CD4-positive, alpha-beta T cell (primary cell): ENCODE measurements at places on chromosomes 4 and X. TPM values are rescaled to one million over a fixed set of nuclear protein-coding genes. Genes with fewer than 3 reads are reported as not detected.

DNA sequence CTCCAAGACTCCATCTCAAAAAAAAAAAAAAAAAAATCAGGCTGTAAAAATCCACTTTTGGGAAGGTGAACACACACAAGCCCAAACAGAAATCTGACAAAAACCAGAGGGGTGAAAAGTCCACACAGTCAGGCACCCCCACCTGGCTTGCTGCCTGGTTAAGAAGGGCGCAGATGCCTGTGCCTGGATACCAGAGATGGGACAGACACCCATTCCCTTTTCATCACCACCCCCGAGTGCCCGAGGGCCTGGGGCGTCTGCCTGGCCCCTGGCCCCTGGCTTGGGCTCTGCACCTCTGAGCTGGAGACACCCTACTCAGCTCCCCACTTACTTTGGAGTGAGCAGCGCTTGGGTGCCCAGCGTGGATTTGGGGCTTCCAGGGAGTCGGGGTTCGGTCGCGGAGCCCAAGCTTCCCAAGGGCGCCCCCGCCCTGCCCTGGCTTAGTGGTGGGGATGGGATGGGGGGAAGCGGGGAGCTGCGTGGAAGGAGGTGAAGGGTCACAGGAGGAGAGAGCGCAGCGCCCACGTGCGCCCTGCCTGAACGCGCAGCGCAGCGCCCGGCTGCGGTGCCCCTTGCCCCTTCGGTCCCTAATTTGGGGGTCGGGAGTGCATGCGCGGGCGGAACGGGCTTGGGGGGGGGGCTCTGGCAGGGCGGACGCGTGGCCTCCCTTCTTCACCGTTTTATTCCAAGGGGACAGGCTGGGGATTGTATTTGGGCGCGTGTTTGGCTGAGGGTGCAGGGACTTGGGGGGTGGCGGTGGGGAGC lies 11.3 kb downstream of the SHOX start:
- no peaks in the 10 kb centered on the region for H3K4me1 ChIP-seq
- H3K27ac ChIP-seq: no peak overlapping the region
- no peak overlapping the region for H3K4me3 ChIP-seq
- H3K36me3 ChIP-seq: no peaks in the 10 kb centered on the region
- DNase-seq: no peak

The NWD2 gene
- not detected for total RNA-seq

The AKAP4 gene
- total RNA-seq: not detected

- no peaks in the 10 kb centered on the region for H3K27me3 ChIP-seq
- no peak overlapping the region for H3K4me3 ChIP-seq
- no peak overlapping the region for H3K27ac ChIP-seq
- no peaks in the 10 kb centered on the region for H3K4me1 ChIP-seq
- DNase-seq: no peak
Observed at GRCh38 chr4:145545538-145546174, 64.0 kb downstream of the SMAD1 start.

DNA sequence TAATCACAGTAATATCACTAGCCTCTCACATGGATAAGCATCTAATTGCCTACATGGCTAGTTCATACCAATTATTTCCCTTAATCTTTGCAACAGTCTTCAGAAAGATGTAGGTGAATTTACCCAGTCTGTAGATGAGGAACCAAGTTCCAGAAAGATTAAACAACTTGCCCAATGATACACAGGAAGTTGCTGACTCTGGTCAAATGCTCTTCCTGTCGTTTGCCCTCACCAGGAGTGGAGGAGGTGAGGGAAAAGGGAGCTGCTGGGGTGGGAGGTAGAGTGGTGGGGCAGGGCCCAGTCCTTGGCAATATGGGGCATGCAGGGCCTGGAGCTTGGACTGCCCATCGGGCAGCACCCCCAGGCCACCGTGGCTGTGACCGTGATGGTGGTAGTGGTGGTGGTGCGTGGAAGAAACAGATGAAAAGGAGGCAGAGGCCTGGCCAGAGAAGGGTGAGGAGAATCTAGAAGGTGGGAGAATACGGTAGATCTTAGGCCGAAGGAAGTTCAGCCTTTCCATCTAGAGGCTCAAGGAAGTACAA lies 2.3 kb upstream of the KDM5C start:
- H3K27ac ChIP-seq: no peak overlapping the region
- no peak for DNase-seq
- no peaks in the 10 kb centered on the region for H3K27me3 ChIP-seq
- H3K4me1 ChIP-seq: peaks cover 21% of the 10 kb centered on the region
- H3K4me3 ChIP-seq: no peak overlapping the region
- no peaks in the 10 kb centered on the region for H3K36me3 ChIP-seq

GRCh38 chr4:85826060-85826678 lies 351.2 kb downstream of the ARHGAP24 start:
- H3K4me1 ChIP-seq: no peaks in the 10 kb centered on the region
- no peaks in the 10 kb centered on the region for H3K27me3 ChIP-seq
- H3K36me3 ChIP-seq: no peaks in the 10 kb centered on the region
- DNase-seq: no peak

DNA sequence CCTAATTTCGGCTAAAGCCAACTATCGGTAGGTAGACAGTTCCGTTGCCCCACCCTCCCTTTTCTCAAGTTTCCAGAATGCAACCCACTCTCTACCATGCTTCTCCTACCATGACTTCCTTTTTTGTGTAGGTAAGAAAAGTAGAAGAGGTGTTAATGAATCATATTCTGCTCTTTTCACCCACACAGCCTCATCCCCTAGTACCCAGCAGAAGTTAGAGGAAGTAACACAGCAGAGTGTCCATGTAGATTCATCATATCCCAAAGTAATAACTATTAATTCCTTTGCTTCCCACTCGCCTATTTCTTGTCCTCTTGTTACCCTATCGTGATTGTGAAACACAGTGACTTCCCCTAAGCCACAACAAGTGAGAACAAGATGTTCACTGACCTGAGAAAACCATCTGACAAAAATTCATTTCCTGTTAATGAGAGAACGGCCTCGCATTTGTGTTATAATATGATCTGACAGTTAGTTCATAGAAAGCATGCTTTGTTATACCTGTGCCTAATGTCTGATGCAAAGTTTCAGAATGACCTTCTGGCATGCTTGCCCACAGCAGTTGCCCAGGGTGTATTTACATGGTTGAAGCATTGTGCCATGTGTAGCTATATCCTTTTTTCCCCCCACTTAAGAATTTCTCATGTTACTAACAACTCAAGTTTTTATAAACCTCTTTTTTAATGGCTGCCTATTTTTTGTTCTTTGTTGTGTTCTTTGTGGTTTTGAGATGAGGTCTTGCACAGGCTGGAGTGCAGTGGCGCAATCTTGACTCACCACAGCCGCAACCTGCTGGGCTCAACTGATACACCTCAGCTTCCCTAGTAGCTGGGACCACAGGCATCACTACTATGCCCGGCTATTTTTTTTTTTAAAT lies 185.6 kb downstream of the RAP1GDS1 start:
- peaks cover 42% of the 10 kb centered on the region for H3K4me1 ChIP-seq
- DNase-seq: peak; percentile 49
- H3K27ac ChIP-seq: no peak overlapping the region
- peaks cover 13% of the 10 kb centered on the region for H3K36me3 ChIP-seq

DNA sequence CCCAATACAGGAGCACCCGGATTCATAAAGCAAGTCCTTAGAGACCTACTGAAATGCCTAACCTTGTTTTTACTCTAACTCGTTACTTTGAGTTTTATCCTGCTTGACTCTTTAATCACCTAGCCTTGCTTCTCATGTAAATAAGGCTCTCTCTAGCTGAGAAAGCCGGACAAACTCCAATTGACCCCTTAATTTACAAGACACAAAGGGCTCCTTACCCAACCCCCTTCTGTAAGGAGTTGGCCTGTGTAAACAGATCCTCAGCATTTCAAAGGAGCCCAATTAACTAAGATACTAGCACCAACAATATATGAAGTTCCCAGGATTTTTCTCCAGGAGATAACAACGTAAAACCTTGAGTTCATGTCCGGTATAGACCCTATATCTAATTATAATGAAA lies 61.7 kb downstream of the CT47B1 start:
- H3K27me3 ChIP-seq: no peaks in the 10 kb centered on the region
- H3K27ac ChIP-seq: no peak overlapping the region
- no peaks in the 10 kb centered on the region for H3K4me1 ChIP-seq
- no peak for DNase-seq
- no peak overlapping the region for H3K4me3 ChIP-seq
- no peaks in the 10 kb centered on the region for H3K36me3 ChIP-seq
